Neural cell (in vitro differentiated cells): ENCODE measurements at places on chromosomes 4 and X. TPM values are rescaled to one million over a fixed set of nuclear protein-coding genes. Genes with fewer than 3 reads are reported as not detected.

Gene MAOA
- 1.3 and 1.8 TPM in 2 replicates for polyA plus RNA-seq

Gene ATP7A
- polyA plus RNA-seq = 4.9 and 6.2 TPM in 2 replicates

Gene MAGEA1
- polyA plus RNA-seq = not detected in 2 replicates

Gene TCEAL1
- 89.4 and 101 TPM in 2 replicates for polyA plus RNA-seq

Gene PFKFB1
- polyA plus RNA-seq = 0.51 and 0.52 TPM in 2 replicates

Gene ANKRD50
- 17.0 and 18.6 TPM in 2 replicates for polyA plus RNA-seq

Gene ZNF280C
- polyA plus RNA-seq = 9.4 and 9.5 TPM in 2 replicates

Gene LNX1
- 3.4 and 8.8 TPM in 2 replicates for polyA plus RNA-seq

Gene NOA1
- polyA plus RNA-seq = 17.1 and 23.9 TPM in 2 replicates

Gene UCP1
- polyA plus RNA-seq = not detected in 2 replicates

Gene RELL1
- polyA plus RNA-seq = 0.47 and 1.7 TPM in 2 replicates

Gene HS3ST1
- polyA plus RNA-seq = 0.10 and 0.35 TPM in 2 replicates

Gene GLOD5
- polyA plus RNA-seq = not detected in 2 replicates

Gene RAB33B
- polyA plus RNA-seq = 8.6 and 10.7 TPM in 2 replicates

Gene TRO
- polyA plus RNA-seq = 361 and 487 TPM in 2 replicates

Gene SOD3
- not detected in 2 replicates for polyA plus RNA-seq

Gene GLRA3
- 0.26 and 0.76 TPM in 2 replicates for polyA plus RNA-seq

Gene DMRTC1B
- 1.7 and 2.7 TPM in 2 replicates for polyA plus RNA-seq

Gene SSX4
- polyA plus RNA-seq = not detected in 2 replicates

Gene RNF128
- polyA plus RNA-seq = 0.72 and 0.78 TPM in 2 replicates

Gene ADRA2C
- polyA plus RNA-seq = 3.0 TPM in 2 replicates

Gene TMPRSS11B
- not detected in 2 replicates for polyA plus RNA-seq

Gene ERCC6L
- polyA plus RNA-seq = 0.12 and 0.28 TPM in 2 replicates

Gene GAGE1
- polyA plus RNA-seq = not detected in 2 replicates
